C1 segment of cervical spinal cord (tissue), 14 donors: ENCODE measurements at places on chromosomes 13 and 19.

DNA sequence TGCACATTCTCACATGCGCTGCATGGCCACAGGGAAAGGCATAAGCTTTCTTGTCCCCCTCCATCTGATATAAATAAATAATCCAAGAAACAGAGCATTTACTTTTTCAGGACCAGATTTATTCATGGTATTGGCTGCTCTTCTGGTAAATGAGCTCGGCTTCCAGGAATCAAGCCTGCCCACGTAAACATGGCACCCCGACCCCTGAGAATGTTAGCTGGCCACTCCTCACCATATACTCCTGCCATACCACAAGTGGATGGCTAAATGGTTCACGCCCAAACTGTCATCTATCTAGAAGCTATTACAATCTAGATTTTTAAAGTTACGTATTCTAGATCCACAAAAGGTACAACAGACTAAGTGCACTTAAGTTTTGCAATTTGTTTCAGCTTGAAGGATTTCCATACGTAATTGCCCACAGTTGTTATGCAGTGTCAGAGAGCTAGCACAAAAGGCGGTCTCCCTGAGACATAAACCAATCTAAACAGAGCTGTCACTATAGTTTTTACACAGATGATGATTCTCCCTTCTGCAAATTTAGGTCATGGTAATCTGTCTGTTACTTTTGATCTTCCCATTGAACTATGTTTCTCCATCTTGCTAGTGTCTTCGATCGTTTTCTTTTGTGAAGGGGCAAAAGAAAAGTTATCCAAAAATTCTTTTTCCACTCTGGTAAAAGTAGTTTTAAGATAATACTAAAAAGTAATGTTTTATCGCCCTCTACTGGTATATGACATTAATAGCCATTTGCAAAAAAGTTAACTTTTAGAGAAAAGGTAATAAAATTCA is 16.2 kb upstream of the FOXO1 start:
- no peak for DNase-seq

GRCh38 chr19:35557539-35558399 is 5.7 kb downstream of the ATP4A start:
- DNase-seq = no peak

- no peak for DNase-seq
These were observed 145.7 kb downstream of the MIPEP start for GRCh38 chr13:23743278-23744076.

GRCh38 chr13:75550159-75550567 is 572 bp downstream of the UCHL3 start:
- DNase-seq = no peak

DNA sequence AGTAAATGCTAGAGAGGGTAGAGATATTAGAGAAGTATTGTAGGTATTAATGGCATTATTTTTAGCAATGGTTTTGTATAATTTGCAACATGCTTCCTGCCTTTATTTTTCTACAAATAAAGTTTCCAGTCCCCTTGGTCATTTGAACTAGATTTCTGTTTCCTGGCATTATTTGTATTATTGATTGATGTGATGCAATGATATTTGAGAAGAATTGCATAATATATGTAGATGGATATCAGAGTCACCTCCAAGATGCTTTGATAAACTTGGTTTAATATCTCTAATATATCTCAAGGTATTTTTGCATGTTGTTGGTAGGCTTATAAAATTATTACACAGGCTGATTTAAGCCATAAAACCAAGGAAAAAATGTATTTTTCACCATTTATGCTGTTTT is 1054.5 kb downstream of the SLITRK1 start:
- no peak for DNase-seq

DNA sequence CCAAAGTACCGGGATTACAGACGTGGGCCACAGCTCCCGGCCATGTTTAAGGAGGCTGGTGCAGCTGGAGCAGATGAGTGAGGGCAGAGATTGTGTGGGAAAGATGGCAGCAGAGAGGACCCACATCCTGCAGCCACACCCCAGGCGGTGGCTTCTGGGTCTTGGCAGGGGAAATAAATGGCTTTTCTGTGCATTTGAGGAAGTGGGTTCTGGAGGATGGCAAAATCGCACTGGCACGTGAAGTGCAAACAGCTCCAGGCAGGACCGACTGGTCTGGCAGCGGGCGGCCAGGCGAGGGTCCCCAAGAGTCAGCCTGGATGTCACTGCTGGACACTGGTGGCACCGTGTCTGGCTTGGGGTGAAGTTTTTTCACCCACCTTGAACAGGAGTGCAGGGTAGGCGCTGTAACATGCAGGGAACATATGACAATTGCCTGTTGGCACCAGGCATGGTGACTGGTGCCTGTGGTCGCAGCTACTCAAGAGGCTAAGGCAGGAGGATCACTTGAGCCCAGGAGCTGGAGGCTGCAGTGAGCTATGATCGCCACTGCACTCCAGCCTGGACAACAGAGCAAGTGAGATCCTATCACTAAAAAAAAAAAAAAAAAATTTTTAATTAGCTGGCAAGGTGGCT is 8.4 kb downstream of the B3GNT3 start:
- DNase-seq = no peak

- DNase-seq = no peak
These were observed at the start of gene LCP1 for GRCh38 chr13:46181840-46182490. LCP1 (minus strand) TSS chr13:46182177; CDS start chr13:46159662, 22,515 bp downstream.

- no peak for DNase-seq
These were observed 8.0 kb downstream of the DNASE2 start for GRCh38 chr19:12872941-12873890.

DNA sequence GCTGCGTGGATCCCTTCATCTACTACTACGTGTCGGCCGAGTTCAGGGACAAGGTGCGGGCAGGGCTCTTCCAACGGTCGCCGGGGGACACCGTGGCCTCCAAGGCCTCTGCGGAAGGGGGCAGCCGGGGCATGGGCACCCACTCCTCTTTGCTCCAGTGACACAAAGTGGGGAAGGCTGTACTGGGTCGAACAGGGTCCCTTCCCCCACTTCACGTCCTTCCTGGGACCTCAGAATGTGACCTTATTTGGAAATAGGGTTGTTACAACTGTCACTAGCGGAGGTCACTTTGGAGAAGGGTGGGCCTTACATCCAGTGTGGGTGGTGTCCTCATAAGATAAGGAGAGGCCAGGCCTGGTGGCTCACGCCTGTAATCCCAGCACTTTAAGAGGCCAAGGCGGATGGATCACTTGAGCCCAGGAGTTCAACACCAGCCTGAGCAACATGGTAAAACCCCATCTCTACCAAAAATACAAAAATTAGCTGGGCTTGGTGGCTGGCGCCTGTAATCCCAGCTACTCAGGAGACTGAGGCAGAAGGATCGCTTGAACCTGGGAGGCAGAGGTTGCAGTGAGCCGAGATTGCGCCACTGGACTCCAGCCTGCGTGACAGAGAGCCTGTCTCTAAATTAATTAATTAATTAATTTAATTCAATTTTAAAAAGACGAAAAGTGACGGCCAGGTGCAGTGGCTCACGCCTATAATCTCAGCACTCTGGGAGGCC is 1.8 kb downstream of the F2RL3 start:
- no peak for DNase-seq

GRCh38 chr13:114025714-114026431 is 52.0 kb upstream of the C13orf46 start:
- DNase-seq = peak; percentile 23

- no peak for DNase-seq
These were observed 4.1 kb downstream of the IL27RA start for GRCh38 chr19:14035706-14036105.

DNA sequence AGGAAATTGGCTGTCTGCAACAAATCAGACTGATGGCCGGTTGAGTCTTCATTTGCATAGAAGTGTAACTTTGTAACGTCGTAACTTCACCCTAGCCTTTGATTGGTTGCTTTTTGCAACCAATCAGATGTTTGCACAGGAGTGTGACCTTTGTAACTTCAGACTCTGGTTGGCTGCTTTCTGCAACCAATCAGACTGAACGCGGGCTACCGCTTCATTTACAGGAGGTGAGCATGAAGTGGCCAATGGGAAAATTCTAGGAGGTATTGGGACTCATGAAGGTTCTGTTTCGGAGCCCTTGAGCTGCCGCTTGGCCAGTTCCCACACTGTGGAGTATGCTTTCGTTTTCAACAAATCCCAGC is 441 bp upstream of the ZNF559 start:
- DNase-seq = peak; percentile 88

GRCh38 chr13:62292714-62293480 is 877.2 kb upstream of the PCDH20 start:
- no peak for DNase-seq

DNA sequence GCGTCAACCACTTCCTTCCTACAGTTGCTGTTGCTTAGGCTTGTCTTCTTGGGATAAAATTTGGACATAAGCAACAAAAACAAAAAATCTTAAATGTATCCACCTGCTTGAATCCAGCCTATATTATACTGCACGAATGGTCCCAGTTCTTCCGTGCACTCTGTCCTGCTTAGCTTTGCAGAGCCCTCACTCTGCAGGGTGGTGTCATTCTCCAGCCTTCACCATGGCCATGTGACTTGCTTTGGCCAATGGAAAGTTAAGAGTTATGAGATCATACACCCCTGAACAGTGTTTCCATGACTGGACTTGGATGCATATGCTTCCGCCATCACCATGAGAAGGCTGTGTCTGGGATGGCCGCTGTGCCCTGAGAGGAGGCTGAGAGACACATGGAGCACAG is 27.4 kb upstream of the SACS start:
- no peak for DNase-seq

- no peak for DNase-seq
These were observed 32.2 kb downstream of the TMEM161A start for GRCh38 chr19:19106056-19106551.

- no peak for DNase-seq
These were observed 163.0 kb upstream of the TMTC4 start for GRCh38 chr13:100837631-100838030.

DNA sequence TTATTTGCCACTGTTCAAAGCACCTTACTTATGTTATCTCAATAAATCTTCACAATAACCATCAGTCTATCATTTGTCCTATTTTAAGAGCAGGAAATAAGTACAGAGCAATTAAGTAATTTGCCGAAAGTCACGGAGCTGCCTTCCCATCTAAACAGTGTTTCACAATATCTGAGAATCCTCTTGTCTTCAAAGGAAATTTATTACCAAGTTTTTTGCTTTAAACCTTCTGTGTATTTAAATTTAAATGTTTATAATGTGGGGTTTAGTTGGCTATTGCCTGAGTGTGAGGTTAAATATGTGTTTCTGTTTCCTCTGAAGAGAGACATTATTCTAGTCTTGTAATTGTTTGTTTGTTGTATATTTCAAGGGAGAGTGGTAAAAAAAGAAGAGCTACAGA is 633.1 kb downstream of the EFNB2 start:
- DNase-seq = no peak

DNA sequence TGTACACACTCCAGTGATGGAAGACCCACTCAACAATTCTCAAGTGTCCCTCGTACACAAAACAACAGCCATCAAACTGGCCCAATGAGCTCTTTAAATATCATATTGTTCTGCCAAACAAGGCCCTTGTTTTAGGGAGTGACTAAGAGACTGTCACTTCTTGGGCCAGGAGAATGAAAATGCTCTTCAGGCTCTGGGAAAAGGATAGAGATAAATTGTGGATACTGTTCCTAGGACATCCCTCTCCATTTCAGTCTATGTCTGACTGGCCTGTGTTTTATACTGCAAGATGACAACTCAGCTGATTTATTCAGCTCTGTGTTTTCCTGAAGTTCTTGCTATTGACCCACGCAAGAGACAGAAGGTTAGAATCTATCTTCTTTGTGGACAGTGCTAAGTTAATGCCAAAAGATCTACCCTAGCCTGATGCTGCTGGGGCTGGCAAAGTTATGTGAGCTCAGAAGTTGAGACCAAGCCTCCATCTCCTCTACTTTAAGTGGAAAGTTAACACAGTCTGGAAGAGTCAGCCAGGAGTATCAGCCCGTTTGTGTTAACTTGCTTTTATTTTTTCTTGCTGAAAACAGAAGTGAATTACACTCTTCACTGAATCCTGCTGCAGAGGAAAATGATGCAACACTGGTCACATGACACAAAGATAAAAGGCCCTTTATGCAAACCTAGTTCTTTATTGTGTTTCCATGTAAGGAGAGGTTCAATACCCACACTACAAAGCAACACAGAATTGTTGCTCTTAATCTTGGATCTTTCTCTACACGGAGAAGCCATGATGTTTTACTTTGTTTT is 14.6 kb downstream of the FRY start:
- DNase-seq = peak; percentile 21

DNA sequence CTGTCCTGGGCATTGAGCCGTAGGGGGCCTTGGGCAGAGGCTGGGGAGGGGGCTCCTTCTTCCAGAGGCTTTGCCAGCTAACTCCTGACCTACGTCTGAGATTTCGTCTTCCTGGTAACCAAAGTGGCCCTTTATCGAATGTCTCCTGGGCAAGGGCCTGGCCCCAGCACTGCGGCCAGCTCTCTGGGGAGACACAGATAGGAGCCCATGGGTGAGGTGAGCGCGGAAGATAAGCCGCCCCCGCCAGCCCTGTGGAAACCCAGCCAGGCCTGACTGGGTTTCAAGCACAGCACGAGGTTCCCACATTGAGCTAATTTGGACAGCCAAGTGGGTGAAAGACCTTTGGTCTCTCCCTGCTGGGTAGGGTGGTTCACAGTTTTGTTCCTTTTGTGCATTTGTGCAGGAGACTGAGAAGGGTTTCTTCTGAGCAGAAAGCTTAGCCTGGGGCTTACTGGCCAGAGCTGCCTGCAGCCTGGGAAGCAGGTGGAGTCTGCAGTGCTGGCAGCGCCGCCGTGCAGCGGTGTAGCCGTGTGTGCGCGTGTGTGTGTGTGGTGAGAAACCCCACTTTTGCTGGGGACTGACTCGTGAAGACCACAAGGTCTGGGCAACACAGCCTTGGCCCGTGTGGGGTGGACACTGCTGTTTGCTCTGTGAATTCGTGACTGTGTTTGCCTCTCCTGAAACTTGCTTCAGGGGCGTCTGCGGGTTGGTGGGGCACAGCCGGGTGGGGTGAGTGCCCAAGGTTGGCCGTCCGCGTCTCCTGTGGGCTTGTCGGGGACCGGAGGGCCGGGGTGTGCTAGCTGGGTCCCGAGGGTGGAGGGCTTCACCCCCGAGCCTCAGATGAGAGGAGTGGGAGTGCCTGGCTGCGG is 2.5 kb downstream of the BSG start:
- no peak for DNase-seq

- DNase-seq = no peak
These were observed 22.5 kb upstream of the ZNF429 start for GRCh38 chr19:21482863-21483276.

DNA sequence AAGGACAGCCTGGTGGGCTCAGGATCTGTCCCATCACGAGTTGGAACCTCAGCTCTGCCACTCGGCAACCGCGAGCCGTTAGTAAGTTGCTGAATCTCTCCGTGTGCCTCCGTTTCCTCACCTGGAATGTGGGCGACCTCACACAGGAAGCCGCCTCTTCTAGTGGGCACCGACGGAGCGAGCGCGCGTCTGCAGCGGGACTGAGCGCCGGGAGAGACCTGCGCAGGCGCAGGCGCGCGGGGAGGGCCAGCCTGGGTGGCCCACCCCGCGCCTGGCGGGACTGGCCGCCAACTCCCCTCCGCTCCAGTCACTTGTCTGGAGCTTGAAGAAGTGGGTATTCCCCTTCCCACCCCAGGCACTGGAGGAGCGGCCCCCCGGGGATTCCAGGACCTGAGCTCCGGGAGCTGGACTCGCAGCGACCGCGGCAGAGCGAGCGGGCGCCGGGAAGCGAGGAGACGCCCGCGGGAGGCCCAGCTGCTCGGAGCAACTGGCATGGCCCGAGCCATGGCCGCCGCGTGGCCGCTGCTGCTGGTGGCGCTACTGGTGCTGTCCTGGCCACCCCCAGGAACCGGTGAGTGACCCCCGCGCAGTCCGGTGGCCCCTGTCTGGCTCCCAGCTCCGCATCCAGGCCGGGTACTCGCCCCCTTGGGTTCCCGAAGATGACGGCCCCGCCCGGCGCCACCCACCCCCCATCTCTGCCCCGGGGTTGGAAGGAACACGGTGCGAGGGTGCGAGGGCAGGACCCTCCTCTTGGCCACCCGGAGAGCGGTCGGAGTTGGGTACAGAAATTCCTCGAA is at the start of gene PVR:
TSS of gene PVR (plus strand) at position 306 of the 797 bp plus-strand sequence. CDS start at position 493, 187 bp downstream.
- peak; percentile 34 for DNase-seq

GRCh38 chr13:72127031-72127430 is 260.0 kb upstream of the DACH1 start:
- DNase-seq = no peak
